Urothelium cell line (cell line): ENCODE measurements at places on chromosomes 1 and 21.

DNA sequence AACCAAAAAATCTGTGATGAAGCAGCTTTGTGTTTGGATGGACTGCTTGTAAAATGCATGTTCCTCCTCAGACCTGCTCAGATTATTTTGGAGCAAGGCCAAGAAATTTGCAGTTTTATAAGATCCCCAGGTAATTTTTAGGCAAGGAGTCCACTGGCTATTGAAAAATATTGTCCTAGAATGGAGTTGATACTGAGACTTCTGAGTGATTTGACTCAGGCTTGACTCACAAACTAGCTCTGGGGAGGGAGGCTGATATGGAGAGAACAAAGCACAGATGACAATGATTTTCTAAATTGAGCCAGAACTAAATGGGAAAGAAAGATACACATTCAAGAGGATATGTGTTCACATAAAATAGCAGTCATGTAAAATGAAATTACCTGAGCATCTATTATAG lies 36.7 kb downstream of the AGL start:
- DNase-seq, result no peak

DNA sequence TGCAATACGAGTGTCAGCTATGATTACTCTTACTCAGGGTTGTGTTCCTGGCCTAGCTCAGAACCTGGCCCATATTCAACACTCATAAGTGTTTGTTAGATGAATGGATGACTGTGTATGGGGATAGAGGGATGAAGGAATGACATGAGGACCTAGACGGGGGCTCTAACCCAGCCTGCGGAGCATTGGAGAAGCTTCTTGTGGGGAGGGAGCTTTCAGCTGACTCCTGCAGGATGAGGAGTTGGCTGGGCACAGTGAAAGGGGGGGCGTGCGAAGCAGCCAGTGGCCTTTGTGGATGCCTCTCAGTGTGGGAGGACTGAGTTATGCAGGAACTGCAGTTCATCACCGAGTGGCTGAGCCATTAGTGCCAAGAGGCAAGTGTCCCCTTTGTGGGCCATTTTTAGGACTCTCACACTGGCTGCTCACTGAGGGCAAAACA lies 1.2 kb upstream of the EXTL1 start:
- DNase-seq, result no peak

- no peak for DNase-seq
Observed at GRCh38 chr1:213960963-213961362, 26.8 kb upstream of the PROX1 start.

DNA sequence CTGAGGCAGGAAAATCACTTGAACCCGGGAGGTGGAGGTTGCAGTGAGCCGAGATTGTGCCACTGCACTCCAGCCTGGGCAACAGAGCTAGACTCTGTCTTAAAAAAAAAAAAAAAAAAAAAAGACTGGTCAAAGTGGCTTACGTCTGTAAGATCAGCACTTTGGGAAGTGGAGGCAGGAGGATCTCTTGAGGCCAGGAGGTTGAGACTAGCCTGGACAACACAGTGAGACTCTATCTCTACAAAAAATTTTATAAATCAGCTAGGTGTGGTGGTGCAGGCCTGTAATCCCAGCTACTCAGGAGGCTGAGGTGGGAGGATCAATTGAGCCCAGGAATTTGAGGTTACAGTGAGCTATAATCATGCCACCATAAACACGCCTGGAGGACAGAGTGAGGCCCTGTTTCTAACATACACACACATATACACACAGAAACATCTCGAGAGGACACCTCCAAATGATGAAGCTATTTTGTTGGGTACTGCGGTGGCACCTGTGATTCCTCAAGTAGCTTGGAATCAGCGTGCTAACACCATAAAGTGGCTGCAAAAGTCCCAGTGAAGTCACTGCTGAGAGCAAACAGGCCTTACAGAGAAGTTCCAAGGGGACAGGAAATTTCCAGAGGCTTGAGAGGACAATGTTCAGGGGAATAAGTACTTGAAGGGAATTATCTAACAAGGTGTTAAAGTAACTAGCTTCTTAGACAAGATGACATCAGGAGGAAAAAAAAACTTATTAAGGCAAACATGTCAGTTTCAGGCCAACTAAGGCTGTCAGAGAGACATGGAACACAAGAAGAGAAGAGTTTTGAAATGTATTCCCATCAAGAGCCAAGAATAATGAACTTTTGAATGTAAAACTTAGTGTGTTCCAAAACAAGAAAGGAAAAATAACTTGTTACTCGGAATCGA lies 1.3 kb downstream of the NADK start:
- DNase-seq, result no peak

DNA sequence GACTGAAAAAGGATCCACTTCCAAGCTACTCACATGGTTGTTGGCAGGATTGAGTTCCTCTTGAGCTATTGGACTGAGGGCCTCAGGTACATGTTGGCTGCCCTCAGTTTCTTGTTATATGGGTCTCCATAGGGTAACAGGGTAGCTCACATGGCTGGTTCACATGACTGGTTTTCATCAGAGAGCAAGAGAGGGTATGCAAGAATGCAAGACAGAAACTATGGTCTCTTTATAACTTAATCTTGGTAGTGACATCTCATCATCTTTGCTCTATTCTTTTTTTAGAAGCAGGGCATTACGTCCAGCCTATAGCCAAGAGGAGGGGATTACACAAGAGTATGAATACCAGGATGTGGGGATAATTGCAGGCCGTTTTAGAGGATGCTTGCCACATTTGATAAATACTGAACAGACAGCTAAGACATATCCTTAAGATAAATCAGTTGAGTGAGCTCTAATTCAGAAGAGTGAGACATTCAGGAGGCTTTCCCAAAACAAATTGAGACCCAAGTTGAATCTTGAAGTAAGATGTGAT lies 100.2 kb downstream of the HMCN1 start:
- DNase-seq, result no peak

GRCh38 chr1:229127301-229127700 lies 143.6 kb upstream of the RAB4A start:
- DNase-seq, result peak; percentile 37

GRCh38 chr1:61035880-61036279 lies 46.5 kb upstream of the NFIA start:
- DNase-seq, result no peak

- no peak for DNase-seq
Observed at GRCh38 chr1:107413951-107414350, 273.1 kb downstream of the NTNG1 start.

- no peak for DNase-seq
Observed at GRCh38 chr1:227396539-227397353, 78.5 kb upstream of the CDC42BPA start.

DNA sequence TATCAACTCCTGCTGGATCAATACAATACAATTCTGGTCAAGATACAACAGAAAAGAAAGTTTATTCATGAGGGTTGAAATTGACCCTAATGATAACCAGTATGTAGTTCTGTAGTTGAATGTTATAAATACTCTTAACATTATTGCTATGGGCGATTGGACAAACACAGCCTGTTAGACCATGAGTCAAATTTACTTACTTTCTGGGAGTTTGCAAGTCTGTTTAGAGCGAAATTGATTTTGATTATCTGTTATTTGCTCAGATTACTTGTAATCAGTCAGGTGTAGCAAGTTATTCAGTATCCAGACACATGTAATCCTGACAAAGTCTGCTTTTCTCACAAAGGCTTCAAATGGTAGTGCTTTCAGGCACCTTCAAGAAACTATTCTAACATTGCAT lies 216.6 kb upstream of the B3GALT2 start:
- no peak for DNase-seq

GRCh38 chr1:43975249-43975961 lies 645 bp downstream of the ATP6V0B start:
- DNase-seq, result no peak

DNA sequence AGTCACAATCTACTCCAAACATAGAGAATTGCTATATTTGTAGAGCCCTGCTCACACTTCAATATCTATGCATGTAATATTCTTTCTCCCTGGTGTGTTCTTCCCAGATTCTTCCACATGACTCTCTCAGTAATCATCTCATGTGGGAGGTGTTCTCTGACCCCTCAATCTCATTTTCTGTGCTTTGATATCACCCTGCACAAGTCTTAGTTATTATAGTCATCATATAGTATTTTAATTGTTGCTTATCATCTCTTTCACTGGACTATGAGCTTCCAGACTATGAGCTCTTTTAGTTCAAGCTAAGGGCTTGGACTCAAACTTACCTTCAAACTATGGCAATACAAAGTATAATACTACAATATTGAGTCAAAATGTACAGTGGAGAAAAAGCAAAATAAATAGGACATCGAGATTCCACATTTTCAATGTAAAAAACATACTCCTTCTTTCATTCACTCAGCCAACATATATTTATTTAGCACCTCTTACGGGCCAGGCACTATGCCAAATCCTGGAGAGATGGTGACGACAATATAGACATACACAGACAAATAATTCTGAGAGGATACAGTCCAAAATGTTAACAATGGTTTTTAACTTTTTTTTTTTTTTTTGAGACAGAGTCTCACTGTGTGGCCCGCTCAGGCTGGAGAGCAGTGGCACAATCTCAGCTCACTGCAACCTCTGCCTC lies 12.7 kb downstream of the TESK2 start:
- DNase-seq, result no peak

- DNase-seq, result no peak
Observed at GRCh38 chr1:154896771-154897286, 26.7 kb upstream of the KCNN3 start.

DNA sequence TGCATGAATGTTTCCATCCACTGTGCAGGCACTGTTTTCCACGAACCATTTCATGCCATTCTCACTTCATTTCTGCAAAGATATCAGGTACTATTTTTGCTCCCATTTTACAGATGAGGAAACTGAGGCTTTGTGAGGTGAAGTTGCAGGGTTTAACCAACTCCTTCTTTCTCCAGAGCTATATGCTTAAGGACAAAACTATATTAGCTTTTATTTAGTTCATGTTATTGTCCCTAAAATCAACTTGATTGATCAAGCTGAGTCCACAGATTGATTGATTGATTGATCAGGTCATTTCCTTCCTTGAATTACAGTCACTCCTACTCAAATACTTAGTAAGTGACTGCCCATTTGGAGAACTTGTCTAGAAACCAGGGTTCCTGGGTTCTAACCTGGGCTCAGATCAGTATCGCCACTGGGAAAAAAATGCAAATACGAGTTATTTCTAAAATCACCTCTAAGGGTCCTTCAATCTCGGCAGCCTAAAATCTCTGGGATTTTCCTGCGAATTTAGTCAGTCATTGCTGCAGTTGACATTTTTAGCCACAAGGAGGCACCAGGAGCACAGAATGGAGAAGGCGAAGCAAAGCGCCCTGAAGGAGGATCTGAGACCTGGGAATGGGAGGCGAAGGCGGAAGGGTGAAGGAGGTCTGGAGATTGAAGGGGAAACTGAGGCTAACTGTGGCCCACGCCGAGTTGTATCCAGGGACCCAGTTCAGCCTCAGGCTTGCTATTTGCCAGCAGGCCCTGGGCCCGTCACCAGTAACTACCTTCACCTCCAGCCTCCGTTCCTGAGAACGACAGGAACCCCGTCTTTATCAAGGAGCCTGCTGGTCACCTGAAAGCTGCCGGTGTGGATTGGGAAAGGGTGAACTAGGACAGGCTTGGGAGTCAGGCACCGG lies 14.3 kb upstream of the MUL1 start:
- peak; percentile 73 for DNase-seq

DNA sequence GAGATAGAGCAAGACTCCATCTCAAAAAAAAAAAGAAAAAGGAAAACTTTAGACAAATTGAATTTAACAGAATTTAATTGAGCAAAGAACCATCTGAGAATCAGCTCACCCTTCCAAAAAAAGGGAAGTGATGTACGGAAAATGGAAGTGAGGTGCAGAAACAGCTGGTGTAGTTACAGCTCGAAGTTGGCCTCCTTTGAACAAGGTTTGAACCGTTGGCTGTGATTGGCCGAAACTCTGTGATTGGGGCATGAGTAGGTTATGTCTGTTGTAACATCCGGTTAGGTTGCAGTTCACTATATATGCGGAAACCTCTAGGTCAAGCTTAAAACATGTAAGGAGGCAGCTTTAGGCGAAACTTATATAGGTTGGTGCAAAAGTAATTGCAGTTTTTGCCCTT lies 97.9 kb upstream of the KIF26B start:
- DNase-seq, result no peak

DNA sequence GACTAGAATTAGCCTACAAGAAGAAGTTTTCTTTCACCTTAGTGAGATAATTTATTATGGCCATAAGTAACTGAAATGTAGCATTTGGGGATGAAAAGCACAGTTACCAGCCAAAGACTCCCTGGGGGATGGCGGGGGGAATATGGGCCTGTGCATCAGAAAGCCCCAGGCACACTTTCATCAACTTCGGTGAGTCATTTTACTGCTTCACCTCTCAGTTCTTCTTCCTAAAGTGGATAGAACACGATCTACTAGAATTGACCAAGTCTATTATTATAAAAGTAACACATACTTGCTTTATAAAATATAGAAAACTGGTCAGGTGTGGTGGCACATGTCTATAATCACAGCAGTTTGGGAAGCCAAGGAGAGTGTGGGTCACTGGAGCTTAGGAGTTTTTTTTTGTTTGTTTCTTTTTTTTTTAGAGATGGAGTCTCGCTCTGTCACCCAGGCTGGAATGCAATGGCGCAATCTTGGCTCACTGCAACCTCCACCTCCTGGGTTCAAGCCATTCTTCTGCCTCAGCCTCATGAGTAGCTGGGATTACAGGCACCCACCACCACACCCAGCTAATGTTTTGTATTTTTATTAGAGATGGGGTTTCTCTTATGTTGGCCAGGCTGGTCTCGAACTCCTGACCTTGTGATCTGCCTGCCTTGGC lies 141.8 kb downstream of the ZZZ3 start:
- peak; percentile 51 for DNase-seq

DNA sequence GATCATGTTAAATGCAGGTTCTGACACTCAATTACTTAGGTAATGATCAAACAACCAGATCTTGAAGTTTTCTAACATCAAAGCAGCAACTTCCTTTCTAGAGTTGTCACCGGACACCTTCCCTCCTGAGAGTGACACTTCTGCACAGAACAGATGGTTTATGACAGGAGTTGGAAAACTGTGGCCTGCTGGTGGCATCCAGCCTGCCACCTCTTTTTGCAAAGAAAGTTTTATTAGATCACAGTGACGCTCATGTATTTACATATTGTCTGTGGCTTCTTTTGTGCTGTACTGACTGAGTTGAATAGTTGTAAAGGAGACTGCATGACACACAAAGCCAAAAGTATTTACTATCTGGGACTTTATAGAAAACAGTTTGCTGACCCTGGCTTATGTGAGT lies 28.3 kb downstream of the DDR2 start:
- no peak for DNase-seq

DNA sequence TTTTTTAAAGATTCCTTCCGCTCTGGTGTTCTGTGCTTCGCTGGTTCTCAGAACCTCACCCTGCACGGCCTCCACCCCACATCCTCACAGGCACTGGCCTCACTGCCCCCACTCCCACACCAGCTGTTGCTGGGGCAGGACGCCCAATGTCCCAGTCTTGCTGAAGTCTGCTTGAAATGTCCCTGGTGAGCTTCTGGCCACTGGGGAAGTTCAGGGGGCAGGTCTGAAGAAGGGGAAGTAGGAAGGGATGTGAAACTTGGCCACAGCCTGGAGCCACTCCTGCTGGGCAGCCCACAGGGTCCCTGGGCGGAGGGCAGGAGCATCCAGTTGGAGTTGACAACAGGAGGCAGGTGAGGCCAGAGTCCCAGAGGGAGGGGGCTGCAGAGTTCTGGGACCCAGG lies at the start of gene C1QA:
C1QA (plus strand) TSS at position 276 of the 400 bp plus-strand sequence. CDS start 989 bp downstream, outside the sequence.
- DNase-seq, result no peak
